Hepatic stellate cell (primary cell): ENCODE measurements at places on chromosomes 4 and X.

DNA sequence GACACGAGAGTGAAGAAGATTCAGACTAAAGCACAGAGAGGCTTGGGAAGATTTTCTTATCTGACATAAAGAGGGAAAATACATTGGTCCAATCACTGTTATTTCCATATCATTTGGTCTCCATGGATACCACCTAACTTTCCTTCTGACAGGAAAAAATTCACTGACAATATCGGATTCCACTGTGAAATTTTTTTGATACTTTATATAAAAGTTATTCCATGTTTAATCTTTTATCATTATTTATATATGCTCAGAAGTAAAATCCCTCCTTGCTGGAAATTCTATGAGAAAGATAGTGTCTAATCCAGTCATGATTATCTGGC lies 3.6 kb downstream of the IRF2 start:
- DNase-seq, result no peak

GRCh38 chrX:110317061-110317819 lies 645 bp downstream of the AMMECR1 start:
- DNase-seq, result peak; percentile 16

DNA sequence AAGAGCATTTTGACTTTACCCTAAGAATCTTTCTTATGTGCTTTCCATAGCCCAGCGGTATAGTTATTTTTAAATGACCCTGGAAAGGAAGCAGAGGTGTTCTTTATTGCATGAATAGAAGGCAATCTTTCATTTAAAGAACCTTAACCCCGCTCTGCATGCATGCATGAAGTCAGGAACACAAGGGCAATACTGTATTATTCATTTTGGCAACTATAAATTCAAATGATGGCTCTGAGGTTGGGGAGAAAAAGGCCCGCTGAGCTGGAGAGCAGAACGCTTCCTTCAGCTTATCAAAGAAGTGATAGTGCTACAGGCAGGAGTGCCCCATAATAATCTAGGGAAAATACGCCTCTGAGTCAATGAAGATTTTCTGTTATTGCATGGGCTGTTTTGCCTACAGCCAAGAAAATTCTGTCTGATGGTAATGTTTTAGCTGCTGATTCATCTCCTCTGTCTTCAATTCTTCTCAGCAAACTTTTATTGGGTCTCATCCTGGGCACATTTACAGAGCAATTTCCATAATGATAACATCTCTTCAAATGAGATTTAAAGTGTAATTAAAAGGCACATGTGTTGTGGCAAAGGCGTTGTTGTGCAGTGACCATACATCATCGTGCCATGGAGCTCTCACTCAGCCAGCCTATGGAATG lies 452.2 kb upstream of the FTHL17 start:
- DNase-seq, result no peak

GRCh38 chr4:81883530-81884450 lies 412.1 kb upstream of the RASGEF1B start:
- no peak for DNase-seq

DNA sequence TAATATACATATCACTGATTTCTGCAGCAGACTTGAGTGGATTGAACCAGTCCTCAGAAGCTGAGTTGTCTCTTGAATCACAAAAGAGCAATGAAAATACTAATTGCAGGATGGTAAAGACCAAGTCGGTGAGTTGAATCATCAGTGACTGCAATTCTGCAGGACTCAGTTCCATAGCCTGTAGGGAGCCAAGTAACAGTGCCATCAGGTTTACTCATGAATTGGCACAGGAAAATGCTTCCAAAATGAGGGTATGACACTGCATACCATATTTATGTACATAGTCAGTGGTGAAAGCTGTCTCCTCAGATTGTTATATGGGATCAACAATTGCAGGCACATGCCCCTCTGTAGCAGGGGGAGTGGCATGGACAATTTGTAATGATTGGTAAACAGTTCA lies 192.8 kb downstream of the CCNG2 start:
- no peak for DNase-seq

DNA sequence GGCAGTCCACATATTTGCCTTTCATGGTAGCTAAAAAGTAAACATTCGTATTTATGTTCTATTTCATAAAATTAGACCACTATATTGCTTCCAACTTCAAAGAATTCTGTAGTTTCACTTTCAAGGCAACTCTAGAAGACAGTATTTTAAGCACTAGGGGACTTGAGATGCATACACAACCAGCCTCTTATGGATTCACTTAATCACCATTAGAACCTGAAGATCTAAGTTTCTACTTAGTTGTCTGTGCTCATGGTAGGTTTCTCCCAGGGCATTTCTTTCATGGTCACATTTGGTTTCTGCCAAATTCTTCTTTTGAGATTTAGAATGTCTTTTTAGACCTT lies 209.9 kb upstream of the HCCS start:
- no peak for DNase-seq

DNA sequence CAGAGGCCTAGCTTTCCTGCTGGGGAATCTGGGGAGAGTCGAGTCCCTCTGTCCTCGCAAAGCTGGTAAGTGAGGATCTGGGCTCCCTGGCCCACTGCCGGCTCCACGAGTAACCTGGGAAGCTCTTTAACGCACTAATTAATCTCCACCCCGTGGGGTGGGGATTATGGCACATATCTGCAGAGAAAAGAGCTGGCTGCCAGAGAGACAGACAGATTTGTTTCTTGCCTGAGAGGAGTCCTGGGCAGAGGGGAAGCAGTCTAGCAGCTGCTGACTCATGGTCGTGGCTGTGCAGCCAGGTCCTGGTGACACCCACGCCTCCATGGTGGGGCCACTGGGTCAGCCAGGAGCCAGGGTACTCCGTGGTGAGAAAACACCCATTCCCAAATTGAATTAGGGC lies 14.0 kb downstream of the SORCS2 start:
- peak; percentile 68 for DNase-seq

GRCh38 chr4:88907478-88907877 lies 149.5 kb downstream of the FAM13A start:
- no peak for DNase-seq

DNA sequence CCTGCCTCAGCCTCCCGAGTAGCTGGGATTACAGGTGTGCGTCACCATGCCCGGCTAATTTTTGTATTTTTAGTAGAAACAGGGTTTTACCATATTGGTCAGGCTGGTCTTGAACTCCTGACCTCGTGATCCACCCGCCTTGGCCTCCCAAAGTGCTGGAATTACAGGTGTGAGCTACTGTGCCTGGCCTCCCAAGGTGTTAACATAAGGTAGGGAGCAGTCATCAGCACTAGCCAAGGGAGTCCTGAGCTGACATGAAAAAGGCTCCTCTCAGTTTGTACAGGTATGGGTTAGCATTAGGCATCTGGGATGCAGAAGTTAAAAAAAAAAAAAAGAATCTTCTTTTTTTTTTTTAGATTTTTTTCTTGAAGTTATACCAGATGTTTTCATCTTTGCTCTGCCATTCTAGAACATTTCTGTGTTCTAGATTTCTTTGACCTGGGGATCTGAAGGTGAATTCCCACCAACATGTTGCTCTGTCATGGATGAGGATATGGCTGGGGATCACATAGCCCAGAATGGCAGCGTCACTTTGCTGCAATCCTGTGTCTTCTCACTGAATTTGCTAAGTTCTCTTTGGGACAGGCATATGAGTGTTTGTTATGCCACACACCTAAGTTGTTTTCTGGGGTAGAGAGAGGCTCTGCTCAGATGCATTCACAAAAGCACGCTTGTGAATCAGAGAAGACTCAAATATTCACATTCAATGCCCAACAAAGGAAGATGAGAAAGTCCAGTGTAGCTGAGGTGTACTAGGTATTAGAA lies 24.4 kb upstream of the PLA2G12A start:
- no peak for DNase-seq

DNA sequence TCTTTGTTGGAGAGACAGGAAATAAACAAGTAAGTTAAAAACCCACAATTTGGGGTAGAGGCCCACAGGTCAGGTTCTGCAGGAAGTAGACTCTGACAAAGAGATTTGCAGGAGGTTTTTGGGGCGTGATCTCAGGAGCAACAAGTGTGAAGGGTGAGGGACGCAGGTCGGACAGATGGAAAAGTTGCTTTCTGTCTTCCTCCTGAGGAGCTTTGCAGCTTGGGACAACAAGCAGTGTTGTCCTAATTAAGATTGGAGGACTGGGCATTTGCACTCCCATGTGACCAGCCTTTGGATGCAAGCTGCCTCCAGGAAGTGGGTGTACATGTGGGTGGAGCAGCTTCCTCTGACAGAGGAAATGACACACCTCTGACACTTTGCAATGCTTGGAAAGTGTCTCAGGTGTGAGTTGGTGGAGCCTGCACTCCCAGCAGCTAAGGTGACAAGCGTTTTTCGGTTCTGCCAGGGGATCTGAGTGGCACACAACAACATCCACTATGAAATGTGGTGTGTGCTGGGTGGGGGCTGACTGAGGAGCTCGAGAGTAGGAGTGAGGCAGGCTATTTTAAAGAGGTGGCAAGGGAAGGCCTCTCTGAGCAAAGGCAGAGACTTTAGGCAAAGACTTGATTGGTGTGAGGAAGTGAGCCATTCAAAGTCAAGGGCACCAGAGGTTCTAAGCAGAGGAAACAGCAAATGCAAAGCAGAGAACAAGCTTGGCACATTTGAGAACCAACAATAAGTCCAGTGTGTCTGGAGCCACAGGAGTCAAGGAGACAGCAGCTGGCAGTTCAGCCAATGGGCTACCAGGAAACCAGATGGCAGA lies 339.8 kb upstream of the GATB start:
- DNase-seq, result no peak

DNA sequence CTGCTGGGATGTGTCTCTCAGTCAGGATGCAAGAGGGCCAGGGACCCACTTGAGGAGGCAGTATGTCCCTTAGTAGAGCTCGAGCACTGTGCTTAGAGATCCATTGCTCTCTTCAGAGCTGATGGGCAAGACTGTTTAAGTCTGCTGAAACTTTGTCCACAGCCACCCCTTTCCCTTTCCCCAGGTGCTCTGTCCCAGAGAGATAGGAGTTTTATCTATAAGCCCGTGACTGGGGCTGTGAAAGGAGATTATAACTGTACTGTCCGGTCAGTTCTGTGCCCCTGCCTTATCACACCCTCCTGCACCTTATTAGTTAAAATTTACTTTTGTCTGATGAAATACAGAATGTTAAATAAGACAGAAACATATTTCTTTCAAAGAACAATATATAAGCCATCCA lies 378.4 kb downstream of the PABPC4L start:
- DNase-seq, result no peak

- DNase-seq, result no peak
Measured at GRCh38 chr4:53620956-53621355, 29.7 kb upstream of the LNX1 start.

- no peak for DNase-seq
Measured at GRCh38 chrX:110657073-110657472, 138.5 kb downstream of the CHRDL1 start.

GRCh38 chr4:6584865-6585264 lies 9.9 kb downstream of the MAN2B2 start:
- no peak for DNase-seq

DNA sequence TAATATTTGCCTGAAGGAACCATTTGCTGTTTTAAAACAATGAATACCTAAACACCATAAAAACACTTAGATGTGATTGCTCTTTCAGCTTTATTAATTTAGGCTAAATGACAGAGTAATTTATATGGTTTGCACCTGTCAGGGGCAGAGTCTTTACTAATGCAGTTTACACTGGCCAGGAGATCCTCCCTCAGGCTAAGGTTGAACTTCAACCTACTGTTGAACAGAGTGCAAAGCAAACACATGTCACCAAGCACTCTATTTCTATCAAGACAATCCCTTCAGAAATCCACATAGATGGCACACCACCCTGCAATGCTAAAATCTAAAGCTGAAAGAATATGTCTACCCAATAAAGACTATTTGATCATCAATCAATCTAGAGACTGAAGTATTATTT lies 147.3 kb downstream of the KLHL13 start:
- DNase-seq, result no peak

GRCh38 chr4:110107866-110108265 lies 90.5 kb downstream of the ELOVL6 start:
- DNase-seq, result no peak

DNA sequence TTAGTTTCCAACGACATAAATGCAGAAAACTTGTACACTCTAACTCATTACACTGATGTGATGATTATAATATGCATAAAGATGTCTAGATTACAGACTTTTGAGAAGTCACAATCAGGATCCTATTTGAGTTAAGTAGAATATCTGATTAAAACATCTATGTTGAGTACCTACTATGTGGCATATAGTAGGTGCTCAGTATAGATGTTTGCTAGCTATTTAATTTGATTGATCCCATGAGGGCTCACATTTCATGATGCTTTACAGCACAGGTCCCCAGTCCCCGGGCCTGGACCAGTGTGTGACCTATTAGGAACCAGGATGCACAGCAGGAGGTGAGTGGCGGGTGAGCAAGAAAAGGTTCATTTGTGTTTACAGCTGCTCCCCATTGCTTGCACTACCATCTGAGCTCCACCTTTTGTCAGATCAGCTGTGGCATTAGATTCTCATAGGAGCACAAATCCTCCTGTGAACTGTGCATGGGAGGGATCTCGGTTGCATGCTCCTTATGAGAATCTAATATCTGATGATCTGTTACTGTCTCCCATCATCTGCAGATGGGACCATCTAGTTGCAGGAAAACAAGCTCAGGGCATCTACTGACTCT lies 33.0 kb upstream of the CXCL8 start:
- no peak for DNase-seq

GRCh38 chr4:184102927-184103326 lies 114.7 kb downstream of the ENPP6 start:
- no peak for DNase-seq

- no peak for DNase-seq
Measured at GRCh38 chr4:82354788-82355187, 19.0 kb downstream of the HNRNPD start.
